Cerebellum (tissue), 4 donors: ENCODE measurements at places on chromosomes 3 and 15.

DNA sequence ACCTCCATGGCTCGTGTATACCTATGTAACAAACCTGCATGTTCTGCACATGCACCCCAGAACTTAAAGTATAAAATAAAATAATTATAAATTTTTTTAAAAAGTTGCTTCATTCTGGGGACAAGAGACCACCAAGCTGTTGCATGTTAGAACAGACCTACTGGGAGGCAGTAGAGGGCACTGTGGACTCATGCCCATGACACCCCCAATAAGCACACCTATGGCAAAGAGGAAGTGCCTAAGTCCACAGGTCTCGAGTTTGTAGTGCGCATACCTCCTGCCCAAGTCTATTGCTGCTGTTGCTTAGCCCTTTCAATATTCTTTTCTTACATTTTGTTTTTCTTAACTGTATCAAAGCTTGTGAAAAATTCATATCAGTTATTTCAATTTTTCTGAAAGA, 267.9 kb upstream of the THBS1 start:
- DNase-seq, result no peak

- peak; percentile 30 for DNase-seq
Observed at GRCh38 chr3:115712871-115713270, 89.6 kb downstream of the GAP43 start.

DNA sequence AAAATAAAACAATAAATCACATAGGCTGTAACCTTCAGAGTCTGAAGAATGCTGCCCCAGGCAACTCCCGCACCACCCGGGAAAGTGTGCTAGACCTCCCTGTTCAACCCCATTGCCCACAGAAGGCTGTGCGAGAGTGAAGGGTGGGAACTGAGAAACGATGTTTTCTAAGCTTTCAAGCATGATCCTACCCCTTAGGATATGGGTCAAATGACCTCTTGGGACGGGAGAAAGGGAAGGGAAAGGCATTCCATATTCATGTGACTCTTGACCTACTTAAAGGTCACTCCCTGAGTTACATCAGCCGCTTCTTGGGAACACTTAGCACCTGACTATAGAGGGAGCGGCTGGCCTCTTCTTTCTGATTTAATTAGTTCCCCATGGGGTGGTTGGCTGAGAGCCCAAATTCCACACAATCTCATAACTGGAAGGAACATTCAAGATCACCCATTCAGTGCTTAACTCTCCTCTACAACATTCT, 114.7 kb upstream of the SLC24A5 start:
- no peak for DNase-seq

DNA sequence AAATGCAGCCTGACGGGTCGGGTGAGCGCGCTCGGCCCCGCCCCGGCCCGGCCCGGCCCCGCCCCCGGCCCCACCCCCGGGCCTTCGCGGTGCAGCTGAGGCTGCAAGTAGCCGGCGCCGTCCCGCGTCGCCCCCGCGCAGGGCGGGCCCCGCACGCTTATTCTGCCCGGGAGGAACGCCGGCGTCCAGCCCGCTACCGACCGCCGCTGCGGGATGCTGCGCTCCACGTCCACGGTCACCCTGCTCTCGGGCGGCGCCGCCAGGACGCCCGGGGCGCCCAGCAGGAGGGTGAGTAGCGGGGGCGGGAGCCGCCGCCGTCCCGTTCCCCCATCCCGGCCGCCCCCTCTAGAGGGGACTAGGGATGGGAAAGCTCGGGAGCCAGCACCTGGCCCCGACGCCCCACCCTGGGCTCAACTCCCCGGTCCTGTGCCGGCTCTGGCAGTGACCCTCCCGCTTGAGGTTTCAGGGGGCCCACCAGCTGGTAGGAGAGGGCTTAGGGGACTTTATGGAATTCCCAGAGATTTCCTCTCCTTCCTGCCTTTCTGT, at the start of gene MYZAP:
TSS of gene MYZAP (plus strand) at position 83 of the 546 bp plus-strand sequence. CDS start at position 214, 131 bp downstream.
- DNase-seq, result peak; percentile 86

DNA sequence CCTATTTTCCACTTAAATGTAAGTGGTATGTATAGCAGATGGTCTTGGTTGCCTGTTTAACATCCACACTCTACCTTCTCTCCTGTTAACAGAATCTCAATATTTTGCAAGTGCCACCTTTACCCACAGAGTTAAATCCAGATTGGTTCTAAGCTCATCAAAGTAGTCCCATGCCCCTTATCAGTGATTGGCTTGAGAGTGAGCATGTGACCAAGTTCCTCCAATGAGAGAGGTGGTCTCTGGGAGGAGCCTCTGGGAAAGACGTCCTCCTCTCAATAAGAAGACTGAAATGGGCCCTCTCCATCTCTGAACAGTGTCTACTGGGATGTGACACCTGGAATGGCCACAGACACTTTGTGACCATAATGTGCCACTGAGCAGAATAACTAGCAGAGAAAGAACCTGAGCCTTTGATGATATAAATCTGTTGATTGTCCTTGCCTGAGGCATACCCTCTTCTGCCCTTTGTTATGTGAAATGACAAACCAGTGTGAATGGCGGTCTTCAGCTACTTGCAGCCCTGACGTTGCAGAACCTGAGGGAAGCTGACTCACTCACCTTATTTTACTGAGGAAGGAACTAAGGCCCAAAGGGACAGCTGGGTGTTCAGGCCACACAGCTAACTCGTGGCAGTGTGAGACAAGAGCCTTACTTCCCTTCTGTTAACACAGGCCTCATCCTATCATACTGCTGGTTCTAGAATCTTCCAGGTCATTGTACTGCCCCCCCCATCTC, 42.4 kb upstream of the LARS2 start:
- no peak for DNase-seq

- no peak for DNase-seq
Observed at GRCh38 chr3:128549283-128550112, 56.5 kb upstream of the GATA2 start.

- DNase-seq, result no peak
Observed at GRCh38 chr3:177229791-177230190, 32.5 kb upstream of the TBL1XR1 start.

DNA sequence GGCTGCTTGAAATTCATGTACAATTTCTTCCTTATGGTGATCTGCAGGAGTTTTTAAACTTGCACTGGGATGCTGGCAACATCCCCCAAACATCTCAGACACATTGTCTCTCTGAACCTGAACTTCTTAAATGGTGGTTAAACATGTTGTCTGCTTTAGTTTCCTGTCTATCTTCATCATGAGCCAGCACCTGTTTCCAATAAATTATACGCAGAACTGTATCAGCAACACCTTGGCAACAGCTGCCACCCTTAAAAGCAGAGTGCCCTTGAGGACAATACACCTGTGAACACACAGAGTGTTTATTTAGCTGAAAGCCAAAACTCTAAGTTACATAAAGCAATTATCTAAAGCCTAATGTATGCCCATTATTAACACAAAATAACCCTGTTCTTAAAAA, 242.9 kb downstream of the WNT5A start:
- DNase-seq, result no peak

DNA sequence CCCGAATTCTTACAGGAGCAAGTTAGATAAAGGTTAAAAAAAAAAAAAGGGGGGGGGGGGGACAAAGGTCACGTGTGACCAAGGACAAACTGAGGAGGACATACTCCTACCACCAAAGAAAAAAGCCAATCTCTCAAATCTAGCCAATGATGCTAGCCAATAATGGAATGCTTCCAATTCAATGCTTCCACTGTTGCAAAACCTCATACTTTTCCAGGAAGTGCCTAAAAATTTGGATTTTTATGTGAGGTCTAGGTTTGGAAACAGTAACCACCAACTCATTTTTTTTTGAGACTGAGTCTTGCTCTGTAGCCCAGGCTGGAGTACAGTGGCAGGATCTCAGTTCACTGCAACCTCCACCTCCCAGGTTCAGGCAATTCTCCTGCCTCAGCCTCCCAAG, 11.4 kb downstream of the MSL2 start:
- DNase-seq, result no peak

GRCh38 chr3:126167566-126167965, 12.8 kb downstream of the ALDH1L1 start:
- no peak for DNase-seq

- peak; percentile 4 for DNase-seq
Observed at GRCh38 chr3:160400030-160400701, 716 bp downstream of the SMC4 start.

DNA sequence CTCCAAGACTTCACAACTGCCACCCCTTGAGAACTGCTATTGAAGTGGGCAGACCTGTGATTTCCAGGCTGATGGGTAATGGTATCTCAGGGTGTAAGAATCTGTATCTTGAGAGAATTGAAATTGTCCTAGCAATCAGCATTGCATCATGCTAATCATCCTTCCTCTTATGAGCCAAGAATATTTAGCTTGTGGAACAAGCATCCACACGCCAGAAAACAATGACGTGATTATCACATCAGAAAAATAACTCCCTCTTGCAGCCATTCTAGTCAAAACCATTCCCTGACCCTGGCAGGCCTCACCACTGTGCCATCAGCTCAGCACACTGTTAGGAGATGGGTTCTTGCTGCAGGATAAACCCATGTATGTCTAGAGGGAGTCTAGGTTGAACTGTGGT, 6.7 kb downstream of the BCL2L10 start:
- no peak for DNase-seq

DNA sequence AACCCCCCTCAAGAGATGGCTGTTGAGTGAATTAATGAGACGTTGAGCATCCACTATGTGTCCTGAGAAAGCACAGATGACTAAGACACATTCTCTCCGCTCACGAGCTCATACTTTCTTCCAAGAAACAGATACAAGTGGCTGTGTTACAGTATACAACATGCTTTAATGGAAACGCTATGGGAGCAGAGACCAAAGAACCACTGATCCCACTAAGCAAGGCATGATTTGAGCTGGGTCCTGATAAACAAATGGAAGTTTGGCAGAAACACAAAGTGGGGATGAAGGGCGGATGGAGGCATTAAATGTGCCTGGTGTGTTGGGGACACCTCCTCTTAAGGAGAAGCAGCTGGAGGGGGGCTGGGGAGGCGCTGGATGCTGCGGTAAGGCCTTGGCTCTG, 129.4 kb downstream of the UACA start:
- no peak for DNase-seq

GRCh38 chr3:124320976-124321375, 329.1 kb upstream of the ROPN1 start:
- no peak for DNase-seq

DNA sequence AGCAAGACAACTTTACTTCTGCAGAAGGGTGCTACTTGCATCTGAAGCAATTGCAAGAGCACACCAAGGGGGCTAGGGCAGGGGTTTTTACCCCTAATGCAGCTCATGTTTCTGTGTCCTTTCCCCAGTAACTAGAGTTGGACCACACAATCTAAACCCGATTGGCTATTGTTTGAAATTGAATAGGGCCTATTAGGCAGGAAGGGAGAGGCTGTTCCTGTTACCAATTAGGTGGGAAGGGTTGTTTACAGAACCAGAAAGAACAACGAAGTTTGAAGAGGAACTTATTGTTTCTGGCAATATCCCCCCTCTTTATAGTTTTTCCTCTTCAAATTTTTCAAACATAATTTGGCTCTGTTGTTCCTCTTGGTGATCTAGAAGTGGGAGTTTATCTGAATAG, 85.5 kb downstream of the CHCHD4 start:
- no peak for DNase-seq

DNA sequence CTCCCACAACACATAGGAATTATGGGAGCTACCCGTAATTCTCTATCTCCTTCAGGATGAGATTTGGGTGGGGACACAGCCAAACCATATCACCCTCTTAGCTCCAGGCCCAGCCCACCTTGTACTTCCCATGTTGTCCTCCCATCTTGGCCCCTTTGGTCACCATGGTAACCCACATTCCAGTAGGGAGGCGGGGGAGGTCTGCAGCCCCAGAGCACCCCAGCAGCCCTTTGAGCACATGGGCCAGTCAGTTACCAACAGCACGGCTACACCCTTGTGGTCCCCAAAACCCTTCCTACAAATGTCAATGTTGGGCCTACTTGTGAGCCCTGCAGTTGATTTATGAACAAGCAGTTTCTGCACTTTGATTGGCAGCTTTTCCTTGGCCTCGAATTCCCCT, 84.5 kb downstream of the LRRK1 start:
- DNase-seq, result no peak

- no peak for DNase-seq
Observed at GRCh38 chr3:54262541-54262940, 140.2 kb downstream of the CACNA2D3 start.

GRCh38 chr15:45101749-45102148, 12.2 kb downstream of the DUOX2 start:
- DNase-seq, result no peak

DNA sequence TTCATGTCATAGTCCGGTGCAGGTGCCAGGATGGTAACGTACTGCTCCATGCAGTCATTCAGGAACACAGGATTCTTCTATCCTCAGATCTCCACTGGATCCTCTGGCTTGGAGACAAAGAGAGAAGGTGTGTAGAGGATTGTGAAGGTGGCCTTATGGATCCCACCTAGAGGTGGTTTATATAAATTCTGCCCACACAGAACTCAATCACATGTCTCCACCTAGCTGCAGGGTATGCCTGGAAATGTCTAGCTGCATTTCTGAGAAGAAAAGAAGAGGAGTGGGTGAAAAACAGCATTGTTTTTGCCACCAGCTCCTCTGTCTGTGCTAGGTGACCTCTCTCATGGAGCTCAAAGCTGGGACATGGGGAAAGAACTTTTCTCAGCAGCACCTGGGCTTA, 478.7 kb downstream of the PDCD6IP start:
- no peak for DNase-seq
